ENCODE measurements at places on chromosomes 5 and 9.

GRCh38 chr5:12911156-12911555 lies 1006.9 kb upstream of the CTNND2 start:
- no peak for DNase-seq

GRCh38 chr5:153974131-153974812 lies 64.4 kb downstream of the FAM114A2 start:
- peak; percentile 56 for DNase-seq

DNA sequence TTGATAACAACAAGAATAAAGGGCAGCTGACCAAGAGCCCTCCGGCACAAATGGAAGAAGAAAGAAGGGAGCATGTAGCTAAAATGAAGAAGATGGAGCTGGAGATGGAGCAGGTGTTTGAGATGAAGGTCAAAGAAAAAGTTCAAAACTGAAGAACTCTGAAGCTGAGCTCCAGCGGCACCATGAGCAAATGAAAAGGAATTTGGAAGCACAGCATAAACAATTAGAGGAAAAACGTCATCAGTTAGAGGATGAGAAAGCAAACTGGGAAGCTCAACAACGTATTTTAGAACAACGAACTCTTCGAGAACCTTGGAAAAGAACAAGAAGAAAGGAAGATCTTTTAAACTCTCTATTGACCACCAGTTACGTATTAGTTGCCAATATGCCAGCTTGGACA lies 100.9 kb downstream of the GABBR2 start:
- no peak for DNase-seq

- no peak for DNase-seq
These were observed 180.5 kb downstream of the RAB3C start for GRCh38 chr5:58763390-58763789.

DNA sequence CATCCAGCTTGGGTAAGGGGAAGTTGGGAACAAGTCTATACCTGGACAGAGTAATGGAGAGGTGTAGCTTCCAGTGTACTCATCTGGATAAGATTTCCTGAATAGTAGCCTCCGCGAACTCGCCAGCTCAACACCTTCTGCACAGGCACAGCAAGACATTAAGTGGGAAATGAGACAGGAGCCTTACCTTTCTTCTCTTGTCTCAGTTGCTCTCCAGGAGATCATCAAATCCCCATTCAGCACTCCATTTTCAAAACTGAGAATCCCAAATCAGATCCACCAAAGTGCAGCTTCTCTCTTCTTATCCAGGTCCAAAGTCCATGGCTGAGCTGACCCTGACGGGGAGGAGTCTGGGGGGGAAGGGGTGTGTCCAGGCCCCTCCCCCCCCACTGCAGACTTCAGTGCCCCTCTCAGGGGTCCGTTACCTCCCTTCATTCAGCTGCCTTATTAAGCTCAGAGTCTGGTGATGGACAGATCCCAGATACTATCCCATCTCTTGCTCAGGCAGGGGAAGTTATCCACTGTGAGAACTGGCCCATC lies 5.9 kb upstream of the MGAT1 start:
- DNase-seq, result no peak

DNA sequence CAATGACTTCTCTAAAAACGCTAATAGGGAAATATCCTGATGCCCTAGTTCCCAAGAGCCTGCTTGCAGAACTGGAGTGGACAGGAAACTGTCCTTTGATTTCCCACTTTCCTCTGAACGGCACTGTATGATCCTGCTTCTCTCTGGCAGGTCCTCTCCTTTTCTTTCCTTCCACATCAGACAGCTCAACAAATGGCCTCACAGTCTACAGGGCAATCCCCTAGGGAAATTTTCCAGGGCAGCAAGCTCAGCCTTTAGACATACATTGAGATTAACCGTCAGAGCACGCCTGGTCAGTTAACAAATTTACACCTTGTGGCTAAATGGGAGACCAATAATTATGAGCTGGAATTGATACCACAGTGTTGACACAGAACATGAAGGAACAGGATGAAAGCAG lies 164.9 kb downstream of the SLC24A2 start:
- DNase-seq, result no peak

DNA sequence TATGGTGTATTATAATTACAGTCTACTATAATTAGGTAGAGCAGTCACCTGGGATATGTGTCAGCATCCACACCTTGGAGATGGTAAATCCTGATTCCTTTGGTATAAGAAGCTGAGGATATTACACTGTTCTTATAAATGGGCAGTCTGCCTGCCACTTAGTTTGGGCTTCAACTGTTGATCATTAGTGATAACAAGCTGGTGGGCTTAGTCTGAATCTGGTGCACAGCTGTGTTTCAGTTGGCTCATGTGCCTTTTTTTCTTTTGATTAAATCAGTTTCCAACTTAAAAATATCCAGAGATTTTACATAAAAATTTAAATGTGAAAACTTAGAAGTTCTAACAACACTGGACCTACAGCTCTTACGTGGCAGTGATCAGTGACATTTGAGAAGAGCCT lies 21.2 kb downstream of the LVRN start:
- DNase-seq, result no peak

- no peak for DNase-seq
These were observed 80.0 kb upstream of the COL5A1 start for GRCh38 chr9:134561427-134562145.

- DNase-seq, result no peak
These were observed 126.2 kb upstream of the DMRT1 start for GRCh38 chr9:715300-715699.

GRCh38 chr5:56356836-56357160 lies 123.7 kb upstream of the ANKRD55 start:
- DNase-seq, result no peak

All from kidney tubule cell (primary cell).